ENCODE measurements at places on chromosomes 1 and 21.

- DNase-seq: no peak
Measured at GRCh38 chr1:84289169-84289785, 12.2 kb upstream of the SAMD13 start.

GRCh38 chr1:112896783-112897182, 59.2 kb downstream of the SLC16A1 start:
- DNase-seq: no peak

GRCh38 chr1:173423291-173423690, 53.8 kb upstream of the PRDX6 start:
- DNase-seq: no peak

- DNase-seq: no peak
Measured at GRCh38 chr1:51664421-51665240, 47.7 kb downstream of the OSBPL9 start.

DNA sequence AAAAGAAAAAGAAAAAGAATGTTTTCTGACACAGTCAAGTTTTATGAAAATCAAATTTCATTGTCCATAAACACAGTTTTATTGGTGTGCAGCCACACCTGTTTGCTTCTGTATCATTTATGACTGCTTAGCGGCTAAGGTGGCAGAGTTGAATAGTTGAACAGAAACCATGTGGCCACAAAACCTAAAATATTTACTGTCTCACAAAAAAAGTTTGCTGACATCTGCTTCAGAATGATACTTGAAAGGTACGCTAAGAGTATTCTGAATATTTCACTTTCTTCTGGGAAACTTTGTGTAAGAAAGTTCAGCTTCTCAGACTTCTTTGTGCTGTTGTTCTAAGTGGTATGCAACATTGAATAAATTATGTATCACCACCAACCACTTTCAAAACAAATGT, 6.2 kb downstream of the KCNK1 start:
- no peak for DNase-seq
